Colonic mucosa (tissue), 4 donors: ENCODE measurements at places on chromosomes 7 and 10. TPM values are rescaled to one million over a fixed set of nuclear protein-coding genes. Genes with fewer than 3 reads are reported as not detected.
A peak's percentile ranks its signal among the peaks of the same experiment; 100 is the strongest.

The SLC35B4 gene
- 6.2 TPM for total RNA-seq

The WNT2 gene
- not detected for total RNA-seq

The TBATA gene
- total RNA-seq = not detected

The SKIDA1 gene
- 0.45 TPM for total RNA-seq

The MUC12 gene
- total RNA-seq = 542 TPM

The SFRP4 gene
- total RNA-seq = not detected

The NXPH1 gene
- not detected for total RNA-seq

The TSPAN33 gene
- 3.8 TPM for total RNA-seq

The ENTPD7 gene
- total RNA-seq = 22.6 TPM

The SLC16A9 gene
- 24.3 TPM for total RNA-seq

The OR13A1 gene
- not detected for total RNA-seq

The PIK3AP1 gene
- 10.9 TPM for total RNA-seq

The JAZF1 gene
- 10.1 TPM for total RNA-seq

- DNase-seq = no peak
Observed at GRCh38 chr7:91720260-91720937, 160.1 kb downstream of the MTERF1 start.

DNA sequence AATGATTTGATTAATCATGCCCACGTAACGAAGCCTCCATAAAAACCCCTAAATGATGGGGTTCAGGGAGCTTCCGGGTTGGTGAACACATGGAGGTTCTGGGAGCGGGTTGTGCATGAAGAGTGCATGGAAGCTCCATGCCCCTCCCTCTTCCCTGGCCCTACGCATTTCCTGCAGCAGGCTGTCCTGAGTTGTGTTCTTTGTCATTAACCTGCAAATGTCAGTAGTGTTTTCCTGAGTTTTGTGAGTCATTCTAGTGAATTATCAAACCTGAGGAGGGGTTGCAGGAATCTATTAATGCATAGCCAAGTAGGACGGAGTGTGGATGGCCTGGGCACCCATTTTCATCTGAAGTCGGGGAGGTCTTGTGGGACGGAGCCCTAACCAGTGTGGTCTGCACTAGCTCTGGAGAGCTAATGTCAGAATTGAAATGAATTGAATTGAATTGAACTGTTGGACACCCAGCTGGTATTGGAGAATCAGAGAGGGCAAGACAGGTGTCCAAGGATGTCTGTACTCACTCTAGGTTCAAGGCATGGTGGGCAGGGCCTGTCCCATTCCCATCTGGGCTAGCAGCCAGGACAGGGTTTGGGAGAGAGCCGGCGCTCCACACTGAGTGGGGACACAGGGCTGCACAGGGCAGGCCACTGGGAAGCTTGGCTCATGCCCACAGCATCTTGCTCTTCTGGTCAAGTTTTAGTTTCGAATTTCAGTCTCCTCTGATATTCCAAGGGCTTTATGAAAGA lies 22.3 kb upstream of the ARHGAP22 start:
- no peak for DNase-seq

GRCh38 chr10:103058034-103058433 lies 135.0 kb downstream of the NT5C2 start:
- DNase-seq = no peak

- no peak for DNase-seq
Observed at GRCh38 chr7:130345136-130345535, 520 bp downstream of the CPA5 start.

DNA sequence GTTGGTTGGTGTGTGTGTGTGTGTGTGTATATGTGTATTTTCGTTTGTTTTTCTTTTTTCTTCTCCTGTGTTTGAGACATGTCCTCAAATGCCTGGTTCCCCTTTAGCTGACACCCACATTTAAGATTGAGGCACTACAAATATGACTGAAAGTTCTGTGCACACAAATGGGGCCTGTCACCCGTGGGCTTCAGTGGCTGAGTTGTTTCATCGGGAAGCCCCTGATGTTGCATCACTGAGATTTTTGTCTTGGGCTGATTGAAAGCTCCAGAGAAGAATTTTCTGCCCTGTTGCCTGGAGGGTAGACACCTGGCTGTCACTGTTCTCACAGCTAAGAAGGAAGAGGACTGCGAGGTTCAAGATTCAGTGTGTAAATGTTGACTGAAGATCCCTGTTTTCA lies 283.8 kb upstream of the C7orf33 start:
- no peak for DNase-seq

- no peak for DNase-seq
Observed at GRCh38 chr10:11884706-11885423, 61.7 kb downstream of the PROSER2 start.

DNA sequence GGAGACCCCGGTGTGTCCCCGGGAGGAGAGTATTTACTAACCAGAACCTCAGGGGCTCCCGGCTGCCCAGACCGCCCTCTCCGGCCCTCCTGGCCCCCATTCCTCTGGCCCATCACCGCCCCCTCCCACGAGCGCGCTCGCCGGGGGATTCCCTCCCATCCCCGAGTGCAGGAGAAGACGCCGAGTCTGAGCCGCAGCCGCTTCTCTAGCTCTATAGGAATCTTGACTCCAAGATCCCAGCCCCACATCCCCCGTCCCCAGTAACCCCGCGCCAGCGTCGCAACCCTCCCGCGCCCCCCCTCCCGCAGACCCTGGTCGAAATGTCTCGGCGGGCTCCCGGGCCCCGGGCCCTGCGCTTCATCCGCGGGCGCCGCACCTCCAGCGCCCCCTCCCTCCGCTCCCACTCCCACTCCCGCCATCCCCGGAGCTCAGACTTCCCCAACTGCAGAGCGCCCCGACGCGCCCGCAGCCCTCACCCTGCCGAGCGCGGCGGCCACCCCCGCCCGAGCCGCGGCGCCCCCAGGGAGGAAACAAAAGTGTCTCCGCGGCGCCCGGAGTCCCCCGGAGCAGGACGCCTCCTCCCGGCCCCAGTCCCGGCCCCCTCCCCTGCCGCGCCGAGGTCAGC lies 541 bp downstream of the ELMO1 start:
- no peak for DNase-seq

GRCh38 chr10:111034598-111035310 lies 42.1 kb upstream of the ADRA2A start:
- DNase-seq = no peak

GRCh38 chr10:88883448-88883809 lies 3.4 kb downstream of the STAMBPL1 start:
- DNase-seq = no peak

GRCh38 chr7:23960361-23960760 lies 250.3 kb downstream of the STK31 start:
- DNase-seq = no peak

DNA sequence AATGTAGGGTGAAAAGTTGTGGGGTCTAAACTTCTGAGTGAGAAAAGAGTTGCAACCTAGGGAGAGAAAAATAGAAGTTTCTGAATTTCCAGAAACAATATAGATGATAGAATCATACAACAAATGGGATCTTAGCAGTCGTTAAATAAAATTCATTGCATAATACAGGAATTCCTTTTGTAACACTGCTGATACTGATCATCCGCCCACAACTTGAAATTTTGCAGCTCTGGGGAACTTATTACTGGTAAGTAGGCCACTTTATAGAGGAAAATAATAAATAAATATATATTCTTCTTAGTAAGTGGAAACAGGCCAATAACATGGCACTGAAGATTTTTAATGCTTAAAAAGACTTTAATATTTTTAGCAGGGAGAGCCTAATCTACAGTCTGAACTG lies 81.9 kb upstream of the SMIM30 start:
- no peak for DNase-seq

- DNase-seq = no peak
Observed at GRCh38 chr10:104304927-104305326, 33.3 kb downstream of the ITPRIP start.

DNA sequence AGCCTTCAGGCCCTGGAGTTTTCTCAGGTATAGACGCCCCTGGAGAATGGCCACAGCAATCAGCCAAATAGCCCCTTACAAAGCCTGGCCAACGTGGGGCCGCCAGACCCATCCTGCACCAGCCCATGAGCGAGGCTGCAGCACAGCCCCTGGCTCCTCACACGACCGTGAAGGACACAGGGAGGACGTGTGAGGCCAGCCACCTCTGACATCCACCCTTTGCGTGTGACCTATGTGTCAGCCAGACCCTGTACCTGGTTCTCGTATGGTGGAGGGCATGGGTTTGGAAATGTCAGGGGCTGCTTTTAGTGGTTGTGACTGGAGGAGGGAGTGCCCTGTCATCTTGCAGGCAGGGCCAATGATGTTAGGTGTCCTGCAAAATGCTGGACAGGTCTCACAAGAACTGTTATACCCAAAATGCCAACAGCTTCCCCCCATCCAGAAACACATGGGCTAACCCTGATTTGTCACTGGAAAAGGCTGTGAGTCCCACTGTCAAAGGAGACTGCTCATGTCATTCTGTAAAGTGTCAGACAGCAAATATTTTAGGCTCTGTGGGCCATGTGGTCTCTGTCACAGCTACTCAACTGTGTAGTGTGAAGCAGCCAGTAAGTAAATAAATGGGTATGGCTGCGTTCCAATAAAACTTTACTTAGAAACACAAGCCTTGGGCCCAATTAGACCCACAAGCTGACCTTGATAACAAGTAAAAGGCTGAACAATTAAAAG lies 30.0 kb downstream of the NOD1 start:
- DNase-seq = no peak

DNA sequence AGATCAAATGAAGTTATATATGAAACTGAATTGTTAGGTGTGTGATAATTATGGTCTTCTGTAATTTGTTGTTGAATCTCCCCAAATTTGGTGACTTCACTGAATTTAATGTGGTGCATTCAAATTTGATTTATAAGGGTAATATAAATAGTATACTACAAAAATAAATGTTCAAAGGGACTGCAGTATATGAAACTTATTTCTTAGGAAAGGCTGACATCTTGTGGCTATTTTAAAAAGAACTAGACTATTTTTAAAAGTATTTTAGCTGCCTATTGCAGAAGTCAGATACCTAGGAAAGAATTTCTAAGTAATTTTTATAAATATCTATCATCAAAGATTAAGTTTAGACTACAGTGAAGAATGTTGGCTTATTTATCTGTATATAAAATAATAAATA lies 36.6 kb downstream of the ATRNL1 start:
- no peak for DNase-seq

GRCh38 chr7:95736635-95737034 lies 35.7 kb upstream of the DYNC1I1 start:
- DNase-seq = no peak

DNA sequence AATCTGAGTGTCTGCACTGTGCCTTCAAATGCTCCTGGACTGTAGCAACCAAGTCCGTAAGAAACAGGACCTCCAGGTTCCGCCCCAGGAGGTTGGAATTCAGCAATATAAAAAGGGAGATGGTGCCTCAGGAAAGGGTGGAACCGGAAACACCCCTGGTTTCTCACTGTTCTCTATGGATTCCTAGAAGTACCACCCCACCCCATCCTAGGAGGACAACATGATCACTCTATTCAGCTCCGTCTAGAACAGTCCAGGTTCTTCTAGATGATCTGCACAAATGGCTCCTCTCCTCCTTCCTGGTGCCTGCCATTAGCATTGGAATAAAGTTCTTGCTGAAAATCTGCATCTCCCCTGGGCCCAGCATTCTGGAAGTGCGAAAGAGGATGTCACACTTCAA lies 7.6 kb upstream of the ZNF12 start:
- no peak for DNase-seq

DNA sequence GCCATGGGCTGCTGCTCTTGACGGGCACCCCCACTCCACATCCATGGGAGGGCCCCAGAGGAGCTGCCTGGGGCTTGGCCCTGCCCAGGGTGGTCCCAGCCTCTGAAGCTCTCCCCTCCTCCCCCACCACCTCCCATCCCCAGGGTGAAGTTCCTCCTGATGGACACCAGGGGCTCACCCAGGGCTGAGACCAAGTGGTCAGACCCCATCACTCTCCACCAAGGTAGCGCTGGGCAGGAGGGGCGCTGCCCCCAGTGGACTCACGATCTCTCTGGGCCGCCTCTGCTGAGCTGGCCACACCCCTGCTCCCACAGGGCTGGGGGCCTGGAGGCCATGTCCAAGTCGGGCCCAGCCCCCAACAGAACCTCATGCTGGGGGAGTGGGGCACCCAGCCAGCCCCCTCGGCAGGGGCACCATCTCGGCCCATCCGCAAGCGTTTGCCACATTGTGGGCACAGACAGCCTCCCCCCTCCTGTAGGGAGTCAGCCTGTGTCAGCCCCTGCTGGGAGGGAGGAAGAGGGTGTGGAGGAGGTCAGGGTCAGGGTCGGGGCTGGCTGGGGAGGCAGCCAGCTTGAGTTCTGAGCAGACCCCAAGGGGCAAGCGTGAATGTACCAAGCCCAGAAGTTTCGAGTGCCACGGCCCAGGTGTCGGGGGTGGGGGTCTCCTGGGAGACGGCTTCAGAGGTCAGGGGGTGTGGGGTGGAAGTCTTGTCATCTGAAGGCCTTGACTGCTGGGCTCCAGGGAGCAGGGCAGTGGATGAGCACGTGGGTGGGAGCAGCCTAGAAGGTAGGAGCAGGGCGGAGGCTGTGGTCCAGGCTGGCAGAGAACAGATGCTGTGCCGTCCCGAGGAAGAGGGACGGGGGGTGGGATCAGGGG lies 2.8 kb downstream of the UPK3B start:
- peak; percentile 22 for DNase-seq

- no peak for DNase-seq
Observed at GRCh38 chr10:75532253-75532924, 101.0 kb downstream of the LRMDA start.

GRCh38 chr10:61688551-61689308 lies 26.0 kb downstream of the CABCOCO1 start:
- DNase-seq = no peak

GRCh38 chr7:39421661-39422060 lies 144.5 kb upstream of the YAE1 start:
- DNase-seq = no peak

GRCh38 chr7:56287429-56288138 lies 171.4 kb upstream of the NUPR2 start:
- DNase-seq = no peak

- no peak for DNase-seq
Observed at GRCh38 chr7:77753173-77753572, 45.1 kb downstream of the TMEM60 start.
